BJ (cell line): ENCODE measurements at places on chromosomes 4 and X. TPM values are rescaled to one million over a fixed set of nuclear protein-coding genes. Genes with fewer than 3 reads are reported as not detected.
A peak's percentile ranks its signal among the peaks of the same experiment; 100 is the strongest.

Gene ING2
- 4.4 and 8.2 TPM in 2 replicates for polyA plus RNA-seq

Gene PRDM8
- 2.6 and 2.7 TPM in 2 replicates for polyA plus RNA-seq

Gene VEGFC
- 47.7 and 68.4 TPM in 2 replicates for polyA plus RNA-seq

GRCh38 chr4:70734168-70734954 lies 12.6 kb downstream of the RUFY3 start:
- DNase-seq = peak; percentile 6

DNA sequence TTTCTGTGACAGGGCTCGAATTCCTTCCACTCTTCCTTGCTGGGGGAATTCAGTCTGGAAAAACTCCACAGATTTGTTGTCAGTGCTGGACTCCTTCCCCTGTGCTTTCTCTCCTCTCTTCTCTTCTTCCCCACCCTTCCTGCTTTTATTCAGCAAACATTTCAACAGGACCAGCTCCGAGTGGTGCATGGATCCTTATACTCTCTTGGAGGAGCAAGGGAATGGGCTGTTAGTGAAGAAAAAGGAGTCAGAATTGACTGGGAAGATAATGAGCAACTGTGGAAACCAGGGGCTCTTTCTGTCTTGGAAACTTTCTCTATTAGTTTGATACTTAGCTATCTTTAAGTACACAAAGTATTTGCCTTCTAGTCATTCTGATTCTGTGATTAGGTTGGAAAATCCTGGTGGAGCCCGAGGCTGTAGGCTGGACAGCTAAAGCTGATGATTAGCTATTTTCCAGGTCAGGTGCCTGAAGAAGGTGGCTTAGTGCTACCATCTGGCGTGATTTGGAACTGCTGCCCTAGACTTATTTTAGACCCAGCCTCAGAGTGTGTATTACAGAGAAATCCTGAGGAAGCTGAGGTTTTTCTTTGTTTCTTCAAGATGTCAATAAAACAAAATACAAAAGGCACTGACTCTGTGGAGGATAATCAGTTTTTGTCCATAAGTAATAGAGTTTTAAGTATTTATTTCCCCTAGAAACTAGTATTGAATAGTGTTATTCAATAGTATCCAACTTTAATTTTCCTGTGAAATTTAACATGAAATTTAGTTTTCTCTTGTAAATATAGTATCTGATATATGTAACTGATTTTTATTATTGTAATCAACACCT lies 38.4 kb downstream of the NAP1L5 start:
- DNase-seq = no peak

DNA sequence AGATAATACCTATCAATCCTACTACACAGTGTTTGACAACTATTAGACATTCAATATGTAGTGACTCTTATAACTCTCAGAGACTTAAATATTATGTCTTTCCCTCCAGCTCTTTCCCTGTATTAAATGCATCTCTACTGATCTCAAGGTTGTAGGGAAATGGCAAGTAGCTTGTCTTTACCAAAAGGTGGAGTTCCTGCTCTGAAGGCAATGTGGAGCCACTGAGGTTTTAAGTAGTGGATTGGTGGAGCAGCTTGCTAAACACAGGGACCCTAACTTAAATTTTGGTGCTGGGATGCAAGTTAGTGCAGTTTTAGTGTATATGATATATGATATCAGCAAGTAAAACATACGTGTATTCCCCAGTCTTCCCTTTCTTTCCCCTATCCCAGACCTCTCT lies 13.1 kb downstream of the FNIP2 start:
- no peak for DNase-seq

GRCh38 chrX:31293409-31293808 lies 221.6 kb upstream of the FTHL17 start:
- no peak for DNase-seq

GRCh38 chr4:145734576-145735346 lies 54.8 kb downstream of the C4orf51 start:
- peak; percentile 96 for DNase-seq
